HTR-8/SVneo (cell line): ENCODE measurements at places on chromosomes 13 and 19.

GRCh38 chr19:36489920-36490415 is 607 bp upstream of the ZNF566 start:
- DNase-seq: peak; percentile 94

- DNase-seq: no peak
Measured at GRCh38 chr19:38194061-38194701, 29.8 kb downstream of the DPF1 start.

GRCh38 chr19:49829721-49830120 is 11.6 kb downstream of the MED25 start:
- no peak for DNase-seq

- no peak for DNase-seq
Measured at GRCh38 chr13:20165417-20166257, 4.8 kb upstream of the GJA3 start.

GRCh38 chr19:8452446-8453123 is 7.8 kb downstream of the HNRNPM start:
- DNase-seq: no peak

DNA sequence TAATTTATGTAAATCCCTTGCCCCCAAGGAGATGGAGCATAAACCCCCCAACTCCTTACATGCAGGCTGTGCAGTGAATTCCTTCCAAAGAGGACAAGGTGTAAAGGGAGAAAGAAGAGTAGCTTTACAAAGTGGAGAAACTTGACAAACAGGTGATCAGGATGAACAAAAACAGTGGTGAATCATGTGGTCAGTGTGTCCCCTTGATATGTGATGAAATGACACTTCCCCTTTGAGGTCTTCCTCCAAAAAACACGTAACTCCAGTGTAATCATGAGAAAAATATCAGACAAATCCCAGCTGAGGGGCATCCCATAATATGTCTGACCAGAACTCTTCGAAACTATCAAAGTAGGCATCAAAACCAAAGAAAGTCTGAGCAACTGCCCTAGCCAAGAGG is 29.5 kb upstream of the AKT2 start:
- DNase-seq: no peak

DNA sequence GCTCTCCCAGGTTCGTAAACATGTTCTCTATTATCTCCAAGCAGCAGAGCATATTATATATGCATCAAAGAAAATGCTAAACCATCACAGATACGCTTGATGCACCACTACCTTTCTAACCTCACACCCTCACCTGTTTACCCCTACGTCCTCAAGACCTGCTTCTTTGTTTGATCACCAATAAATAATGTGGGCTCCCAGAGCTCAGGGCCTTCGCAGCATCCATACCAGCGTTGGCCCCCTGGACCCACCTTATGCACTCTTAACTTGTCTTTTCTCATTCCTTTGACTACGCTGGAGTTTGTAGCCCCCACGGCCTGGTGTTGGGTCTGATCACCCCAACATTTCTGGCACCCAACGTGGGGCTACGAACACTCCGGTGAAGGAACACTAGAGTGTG is 10.0 kb upstream of the ZNF443 start:
- DNase-seq: no peak

DNA sequence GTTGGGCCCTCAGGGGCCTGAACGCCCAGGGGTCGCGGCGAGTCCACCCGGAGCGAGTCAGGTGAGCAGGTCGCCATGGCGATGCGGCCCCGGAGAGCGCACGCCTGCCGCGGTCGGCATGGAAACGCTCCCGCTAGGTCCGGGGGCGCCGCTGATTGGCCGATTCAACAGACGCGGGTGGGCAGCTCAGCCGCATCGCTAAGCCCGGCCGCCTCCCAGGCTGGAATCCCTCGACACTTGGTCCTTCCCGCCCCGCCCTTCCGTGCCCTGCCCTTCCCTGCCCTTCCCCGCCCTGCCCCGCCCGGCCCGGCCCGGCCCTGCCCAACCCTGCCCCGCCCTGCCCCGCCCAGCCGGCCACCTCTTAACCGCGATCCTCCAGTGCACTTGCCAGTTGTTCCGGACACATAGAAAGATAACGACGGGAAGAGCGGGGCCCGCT is at the start of gene CCNA1:
Gene CCNA1 (plus strand): TSS at position 390 of the 439 bp plus-strand sequence. CDS start 562 bp downstream, outside the sequence.
- no peak for DNase-seq

GRCh38 chr13:114099191-114099590 is 33.2 kb downstream of the RASA3 start:
- no peak for DNase-seq

GRCh38 chr13:59279576-59279975 is 884.2 kb downstream of the DIAPH3 start:
- no peak for DNase-seq

GRCh38 chr19:31451686-31452330 is 102.6 kb upstream of the TSHZ3 start:
- DNase-seq: no peak

- no peak for DNase-seq
Measured at GRCh38 chr13:43574605-43575004, 212.2 kb downstream of the ENOX1 start.

DNA sequence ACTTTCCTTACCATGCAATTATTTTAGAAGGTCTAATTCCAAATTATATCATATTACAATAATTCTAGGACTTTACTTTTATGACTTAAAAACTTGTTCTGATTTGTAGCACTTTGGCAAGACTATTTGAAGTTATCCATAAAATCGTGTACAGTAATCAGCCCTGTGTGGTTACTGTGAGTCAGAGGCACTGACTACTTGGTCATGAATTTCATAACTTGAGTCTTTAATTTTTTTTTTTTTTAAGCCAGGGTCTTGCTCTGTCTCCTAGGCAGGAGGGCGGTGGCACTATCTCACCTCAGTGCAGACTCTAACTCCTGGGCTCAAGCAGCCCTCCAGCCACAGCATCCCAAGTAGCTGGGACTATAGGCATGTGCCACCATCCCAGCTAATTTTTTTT is 1319.2 kb upstream of the SLC10A2 start:
- peak; percentile 19 for DNase-seq

DNA sequence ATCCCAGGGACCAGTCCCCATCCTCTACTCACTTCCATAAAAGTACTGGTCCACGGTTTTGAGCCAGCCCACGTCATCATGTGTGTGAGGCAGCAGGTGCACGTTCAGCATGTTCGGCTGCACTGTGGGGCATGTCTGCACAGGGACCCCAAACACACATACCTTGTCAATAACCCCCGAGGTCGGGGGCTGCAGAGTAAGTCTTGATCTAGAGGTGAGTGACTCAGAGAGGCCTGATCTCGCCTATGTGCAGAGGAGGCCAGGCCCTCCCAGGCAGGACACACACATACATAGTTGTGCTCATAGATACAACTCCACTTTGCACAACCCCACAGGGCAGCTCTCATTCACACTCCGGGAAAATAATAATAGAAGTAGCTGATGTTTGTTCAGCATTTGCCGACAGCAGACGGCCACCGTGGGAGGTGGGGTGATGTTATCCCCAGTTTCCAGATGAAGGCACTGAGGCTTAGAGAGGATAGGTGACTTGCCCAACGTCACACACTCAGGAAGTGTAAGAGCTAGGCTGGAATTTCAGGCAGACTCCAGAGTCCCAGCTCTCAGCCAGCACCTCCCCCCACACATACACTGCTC is 774 bp downstream of the MAN2B1 start:
- DNase-seq: no peak

GRCh38 chr13:25971047-25971446 is 80.8 kb downstream of the SHISA2 start:
- DNase-seq: no peak

GRCh38 chr13:51370811-51371210 is 31.3 kb downstream of the SERPINE3 start:
- DNase-seq: no peak

DNA sequence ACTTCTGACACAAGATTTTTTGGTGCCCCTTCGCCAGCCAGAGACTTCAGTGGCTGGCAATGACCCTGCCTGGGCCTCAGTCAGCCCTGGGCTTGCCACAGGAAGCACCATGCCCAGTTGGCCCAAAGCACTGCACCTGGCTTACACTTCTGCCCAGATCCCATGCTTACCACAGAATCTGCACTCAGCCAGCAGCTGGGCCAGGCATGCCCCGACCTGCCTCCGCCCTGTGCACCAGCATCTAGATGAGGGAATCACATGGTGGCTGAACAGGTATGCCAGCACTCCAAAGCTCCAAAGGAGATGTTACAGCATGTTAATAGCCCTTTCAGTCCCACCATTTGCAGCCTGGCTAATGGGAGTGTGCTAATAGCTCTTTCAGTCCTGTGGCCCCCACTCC is 690.9 kb downstream of the SLITRK6 start:
- DNase-seq: no peak

DNA sequence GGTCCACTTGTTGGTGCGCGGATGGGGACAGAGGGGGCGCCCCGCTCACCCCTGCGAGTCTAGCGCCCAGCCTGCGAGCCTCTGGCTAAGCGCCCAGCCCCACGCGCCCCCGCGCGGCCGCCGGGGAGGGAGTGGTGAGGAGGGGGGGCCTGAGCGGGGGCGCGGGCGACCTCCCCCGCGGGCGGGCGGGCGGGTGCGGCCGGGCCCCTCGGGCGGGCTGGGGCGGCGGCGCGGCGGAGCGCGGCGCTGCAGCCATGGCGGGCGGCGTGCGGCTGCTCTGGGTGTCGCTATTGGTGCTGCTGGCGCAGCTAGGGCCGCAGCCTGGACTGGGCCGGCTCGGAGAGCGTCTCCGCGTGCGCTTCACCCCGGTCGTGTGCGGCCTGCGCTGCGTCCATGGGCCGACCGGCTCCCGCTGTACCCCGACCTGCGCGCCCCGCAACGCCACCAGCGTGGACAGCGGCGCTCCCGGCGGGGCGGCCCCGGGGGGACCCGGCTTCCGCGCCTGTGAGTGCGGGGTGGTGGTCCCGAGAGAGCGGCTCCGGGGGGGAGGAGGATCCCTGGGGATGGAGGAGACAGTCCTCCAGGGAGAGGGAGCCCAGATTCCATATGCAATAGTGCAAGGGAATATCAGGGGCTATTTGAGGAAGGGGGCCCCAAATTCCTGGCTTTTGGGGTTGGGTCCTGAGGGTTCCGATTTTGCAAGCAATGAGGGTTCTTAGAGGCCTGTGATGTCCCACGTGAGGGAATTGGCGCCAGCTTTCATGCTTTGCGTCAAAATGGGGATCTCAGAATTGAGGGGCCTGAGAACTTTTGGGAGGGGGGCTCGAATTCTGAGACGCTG is at the start of gene LTBP4:
Gene LTBP4 (plus strand): TSS at position 236 of the 841 bp plus-strand sequence. CDS start 19 bp downstream, at position 255.
- DNase-seq: no peak

GRCh38 chr13:99486996-99487395 is 14.3 kb upstream of the TM9SF2 start:
- no peak for DNase-seq
